ENCODE measurements at places on chromosomes 4 and X.

DNA sequence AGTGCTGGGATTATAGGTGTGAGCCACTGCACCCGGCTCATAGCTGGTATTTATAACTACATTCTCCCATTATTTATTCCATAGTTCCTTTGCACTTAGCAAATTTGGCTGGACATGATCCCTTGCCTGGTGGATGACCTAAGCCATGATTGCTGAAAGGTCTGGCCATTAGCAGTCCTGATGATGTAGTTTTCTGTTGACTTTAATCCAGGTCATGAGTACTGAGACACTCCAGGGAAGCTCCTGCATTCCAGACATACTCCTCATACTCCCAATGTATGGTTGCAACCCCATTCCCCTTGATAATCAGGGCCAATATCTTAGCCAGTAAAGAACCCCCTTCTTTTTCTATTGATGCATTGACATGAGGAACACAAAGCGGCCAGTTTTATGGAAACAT, 24.4 kb upstream of the MGST2 start:
- DNase-seq, result no peak

- DNase-seq, result no peak
Observed at GRCh38 chrX:120568035-120568434, 7.3 kb upstream of the CUL4B start.

DNA sequence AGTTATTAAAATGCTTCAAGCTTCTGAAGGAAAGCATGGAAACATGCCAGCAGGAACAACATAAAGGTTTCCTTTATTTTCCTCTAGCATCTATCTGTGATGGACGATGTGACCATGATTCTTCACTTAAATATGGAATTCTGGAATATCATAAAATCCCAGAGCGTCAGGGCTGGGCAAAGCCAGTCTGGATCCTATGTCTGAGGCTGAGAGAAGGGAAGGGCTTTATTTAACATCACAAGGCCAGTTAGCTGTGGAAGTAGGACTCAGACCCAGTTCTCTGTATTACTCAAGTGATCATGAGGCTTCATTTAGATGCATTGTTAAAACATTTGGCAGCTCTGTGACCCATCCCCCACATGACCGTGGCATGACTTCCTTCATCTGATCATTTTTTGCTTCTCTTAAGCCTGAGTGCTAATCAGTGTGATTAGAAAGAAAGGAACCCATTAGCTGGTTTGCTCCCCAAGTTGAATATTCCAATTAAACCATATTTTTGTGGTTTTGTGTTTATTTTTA, 40.9 kb upstream of the EOLA2 start:
- no peak for DNase-seq

DNA sequence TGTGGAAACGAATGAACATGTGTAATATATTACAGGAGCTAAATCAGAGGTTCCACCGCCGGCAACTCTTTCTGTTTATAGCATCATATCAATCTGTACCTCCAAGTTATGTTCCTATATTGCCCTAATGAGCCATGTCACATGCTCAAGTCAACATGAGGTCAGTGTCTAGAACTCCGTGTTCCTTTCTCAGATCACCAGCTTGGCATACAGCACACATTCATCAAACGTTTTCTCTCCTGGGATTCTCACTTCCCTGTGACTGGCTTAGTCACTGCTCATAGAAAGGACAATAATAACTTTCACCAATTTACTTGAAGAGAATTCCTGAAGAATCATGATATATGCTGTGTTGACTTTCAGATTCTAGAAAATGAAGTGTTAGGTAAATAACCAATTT, 532.0 kb upstream of the SPANXN1 start:
- DNase-seq, result no peak

- no peak for DNase-seq
Observed at GRCh38 chr4:27917381-27917780, 1056.7 kb downstream of the STIM2 start.

DNA sequence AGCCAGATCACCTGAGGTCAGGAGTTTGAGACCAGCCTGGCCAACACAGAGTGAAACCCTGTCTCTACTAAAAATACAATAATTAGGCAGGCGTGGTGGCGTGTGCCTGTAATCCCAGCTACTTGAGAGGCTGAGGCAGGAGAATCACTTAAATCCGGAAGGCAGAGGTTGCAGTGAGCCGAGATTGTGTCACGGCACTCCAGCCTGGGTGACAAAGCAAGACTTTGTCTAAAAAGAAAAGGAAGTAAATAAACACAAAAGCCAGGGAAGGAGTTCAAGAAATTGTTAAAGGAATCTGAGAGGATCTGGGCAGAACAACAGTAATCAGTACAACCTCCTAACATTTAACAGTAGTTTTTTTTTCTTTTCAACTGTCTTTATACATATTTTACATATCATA, 48.7 kb upstream of the ARHGEF6 start:
- DNase-seq, result no peak

DNA sequence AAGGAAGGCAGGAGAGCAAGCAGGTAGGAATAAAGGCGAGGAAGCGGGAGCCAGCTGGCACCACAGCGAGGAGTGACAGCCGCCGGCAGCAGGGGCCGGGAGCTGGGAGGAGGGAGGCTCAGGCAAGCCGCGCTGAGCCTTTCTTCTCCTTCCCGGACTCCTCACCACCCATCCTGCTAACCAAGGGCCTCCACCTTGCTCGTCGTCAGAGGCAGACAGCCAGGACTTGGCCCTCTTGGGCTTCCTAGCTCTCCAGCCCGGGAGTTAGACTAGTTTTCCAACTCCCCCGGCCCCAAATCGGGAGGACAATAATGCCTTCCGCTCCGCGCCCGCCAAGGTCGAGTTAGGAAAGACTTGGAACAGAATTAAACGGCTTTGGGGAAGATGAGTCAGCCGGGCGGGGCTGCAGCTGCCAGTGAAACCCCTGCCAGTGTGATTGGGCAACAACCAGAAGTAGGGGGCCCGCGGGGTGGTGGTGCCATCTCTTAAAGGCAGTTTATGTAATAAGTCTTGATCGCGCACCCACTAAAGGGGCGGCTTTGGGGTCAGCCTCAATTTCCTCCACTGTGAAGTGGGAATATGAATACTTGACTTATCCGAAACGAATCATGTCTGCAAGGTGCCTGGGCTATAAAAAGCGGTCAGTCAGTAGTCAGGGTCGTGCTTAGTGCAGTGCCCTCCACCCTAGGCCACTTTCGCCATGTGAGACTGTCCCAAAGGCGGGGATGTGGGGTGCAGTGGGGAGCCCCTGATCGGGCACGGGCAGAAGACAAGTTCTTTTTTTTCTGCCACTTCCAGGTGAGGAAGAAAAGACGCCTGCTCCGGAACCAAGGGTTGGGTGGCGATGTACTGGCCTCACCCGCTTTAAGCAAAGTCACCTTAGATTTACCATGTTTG, 6.7 kb upstream of the HSD17B10 start:
- DNase-seq, result no peak

GRCh38 chr4:141792164-141792563, 155.8 kb downstream of the IL15 start:
- DNase-seq, result no peak

- no peak for DNase-seq
Observed at GRCh38 chrX:111244235-111244750, 26.0 kb downstream of the CAPN6 start.

- DNase-seq, result no peak
Observed at GRCh38 chrX:20315140-20315539, 48.4 kb upstream of the RPS6KA3 start.

- DNase-seq, result no peak
Observed at GRCh38 chr4:177451108-177451500, 8.9 kb upstream of the AGA start.

- DNase-seq, result peak; percentile 24
Observed at GRCh38 chr4:6180841-6181631, 19.3 kb downstream of the JAKMIP1 start.

- DNase-seq, result no peak
Observed at GRCh38 chr4:153655002-153655541, 29.0 kb upstream of the TLR2 start.

DNA sequence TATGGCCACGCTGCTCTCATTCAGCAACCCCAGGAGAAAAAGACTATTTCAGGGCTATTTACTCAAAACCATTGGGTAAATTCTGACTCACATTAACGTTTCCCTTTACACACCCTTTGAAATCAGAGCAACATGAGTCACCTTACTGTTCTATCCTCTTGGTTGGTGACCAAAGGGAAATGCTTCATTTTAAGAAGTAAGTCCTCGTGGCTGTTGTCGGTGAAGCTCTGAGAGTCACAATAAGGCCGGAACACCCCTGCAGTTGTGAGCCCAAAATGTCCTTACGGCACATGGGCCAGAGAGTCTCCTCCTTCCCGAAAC, 56.3 kb upstream of the SPRY1 start:
- no peak for DNase-seq

DNA sequence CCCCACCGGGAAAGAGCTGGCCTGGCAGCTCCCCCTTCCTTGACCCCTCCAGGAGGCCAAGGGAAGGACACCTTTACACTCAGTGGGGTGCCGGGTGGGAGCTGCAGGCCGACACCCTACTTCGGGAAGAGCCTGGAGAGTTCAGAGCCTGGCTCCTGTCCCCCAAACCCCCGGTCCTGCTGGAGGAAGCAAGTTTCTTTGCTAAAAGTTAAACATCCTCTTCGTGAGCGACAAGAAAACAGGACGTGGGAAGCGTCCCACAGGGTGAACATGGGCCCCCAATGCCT, 2.4 kb upstream of the FTSJ1 start:
- DNase-seq, result no peak

GRCh38 chrX:150625875-150626274, 57.5 kb downstream of the MTM1 start:
- no peak for DNase-seq

DNA sequence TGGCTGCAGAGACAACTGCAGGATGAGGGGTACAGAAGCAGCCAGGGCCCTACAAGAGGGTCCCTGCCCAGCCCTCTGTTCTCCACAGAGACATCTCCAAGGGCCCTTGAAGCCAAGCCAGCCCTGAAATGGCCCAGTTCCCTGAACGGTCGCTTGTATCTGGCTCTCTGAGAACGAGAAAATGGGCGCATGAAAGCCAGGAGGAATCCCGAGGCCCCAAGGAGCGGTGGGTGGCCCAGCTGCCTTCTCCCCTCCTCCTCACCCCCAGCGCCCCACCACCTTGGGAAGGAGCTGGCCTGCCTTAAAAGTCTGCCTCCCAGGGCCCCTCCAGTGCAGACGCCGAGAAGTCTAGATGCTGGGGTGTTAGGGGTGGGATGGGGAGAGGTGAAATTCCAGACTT, 5.7 kb downstream of the ZNF185 start:
- DNase-seq, result no peak

GRCh38 chr4:168849997-168850396, 160.1 kb downstream of the CBR4 start:
- DNase-seq, result no peak

DNA sequence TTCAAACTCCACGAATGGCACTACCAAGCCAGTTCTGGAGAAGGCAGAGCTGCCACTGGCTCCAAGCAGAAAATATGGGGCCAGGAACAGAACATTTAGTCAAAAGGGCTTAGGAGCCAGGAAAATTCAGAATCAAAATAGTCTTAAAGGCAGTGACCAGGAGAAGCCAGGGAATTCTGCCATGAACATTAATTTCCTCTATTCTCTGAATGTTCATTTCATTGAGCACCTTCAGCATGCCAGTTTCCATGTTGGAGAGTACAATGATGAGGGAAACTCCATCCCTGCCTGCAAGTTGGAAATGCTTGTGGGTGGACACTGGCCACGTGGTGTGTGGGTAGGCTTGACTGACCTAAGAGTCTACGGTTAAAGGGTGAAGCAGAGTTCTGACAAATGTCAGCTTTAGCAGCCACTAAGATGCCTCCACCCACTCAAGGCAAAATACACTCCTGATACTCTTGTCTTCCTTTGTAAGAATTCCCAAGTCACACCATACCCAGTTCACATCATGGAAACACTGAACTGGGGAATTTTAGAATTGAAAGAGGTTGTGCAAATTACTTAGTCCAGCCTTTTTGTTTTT, 190.1 kb upstream of the C1QTNF7 start:
- no peak for DNase-seq

GRCh38 chr4:9989918-9990635, 31.2 kb downstream of the SLC2A9 start:
- no peak for DNase-seq

DNA sequence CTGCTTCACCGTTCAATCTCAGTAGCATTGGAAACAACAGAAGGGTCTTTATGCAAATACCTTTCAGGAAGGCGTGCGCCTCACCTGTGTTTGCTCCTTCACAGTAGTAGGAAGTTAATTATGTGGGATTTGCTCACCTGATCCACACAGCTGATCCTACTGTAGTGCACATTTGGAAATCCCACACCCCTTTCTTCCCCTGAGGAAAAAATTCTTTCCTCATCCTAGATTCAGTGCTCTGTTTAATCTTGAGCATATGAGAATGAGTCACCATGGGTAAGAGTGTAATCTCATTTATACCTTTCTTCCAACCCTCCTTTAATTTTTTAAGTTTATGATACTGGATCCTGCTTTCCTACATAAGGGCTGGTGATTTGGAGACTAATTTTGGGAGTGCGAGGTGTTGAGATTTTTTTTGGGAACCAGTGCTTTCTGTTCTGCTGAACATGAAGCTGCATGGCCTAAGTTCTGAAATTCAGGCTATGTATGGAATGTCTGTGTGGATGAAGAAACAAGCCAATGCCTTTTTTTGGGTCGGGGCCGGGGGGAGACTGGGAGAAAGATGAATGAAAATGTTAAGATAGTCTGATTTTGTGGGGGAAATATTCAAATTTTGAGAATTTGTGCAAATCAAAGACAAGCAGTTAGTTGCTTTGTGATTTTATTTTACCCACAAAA, 19.0 kb downstream of the GAB1 start:
- no peak for DNase-seq

DNA sequence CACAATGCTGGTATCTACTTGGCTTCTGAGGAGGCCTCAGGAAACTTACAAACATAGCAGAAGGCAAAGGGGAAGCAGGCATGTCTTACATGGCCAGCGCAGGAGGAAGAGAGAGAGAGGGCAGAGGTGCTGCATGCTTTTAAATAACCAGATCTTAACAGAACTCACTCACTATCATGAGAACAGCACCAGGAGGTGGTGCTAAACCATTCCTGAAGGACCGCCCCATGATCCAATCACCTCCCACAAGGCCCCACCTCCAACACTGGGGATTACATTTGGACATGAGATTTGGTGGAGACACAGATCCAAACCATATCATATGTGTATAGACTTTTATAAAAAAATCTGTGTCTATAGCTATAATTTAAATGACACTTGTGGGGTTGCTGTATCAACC, 48.6 kb upstream of the ERVMER34-1 start:
- no peak for DNase-seq

Data from activated CD4-positive, alpha-beta T cell treated with anti-CD3 and anti-CD28 coated beads, Interleukin-2, amount 50 U/mL, for 24 hours (primary cell).